Neural crest cell (in vitro differentiated cells): ENCODE measurements at places on chromosomes 16 and 17.
A peak's percentile ranks its signal among the peaks of the same experiment; 100 is the strongest.

- no peak for DNase-seq
These were observed 53.6 kb downstream of the NUP88 start for GRCh38 chr17:5365831-5366230.

- no peak for DNase-seq
These were observed 18.0 kb downstream of the CCR7 start for GRCh38 chr17:40547079-40547784.

GRCh38 chr16:10504404-10504885 is 76.0 kb downstream of the EMP2 start:
- DNase-seq = no peak

- DNase-seq = no peak
These were observed 13.8 kb downstream of the NETO2 start for GRCh38 chr16:47129755-47130435.

DNA sequence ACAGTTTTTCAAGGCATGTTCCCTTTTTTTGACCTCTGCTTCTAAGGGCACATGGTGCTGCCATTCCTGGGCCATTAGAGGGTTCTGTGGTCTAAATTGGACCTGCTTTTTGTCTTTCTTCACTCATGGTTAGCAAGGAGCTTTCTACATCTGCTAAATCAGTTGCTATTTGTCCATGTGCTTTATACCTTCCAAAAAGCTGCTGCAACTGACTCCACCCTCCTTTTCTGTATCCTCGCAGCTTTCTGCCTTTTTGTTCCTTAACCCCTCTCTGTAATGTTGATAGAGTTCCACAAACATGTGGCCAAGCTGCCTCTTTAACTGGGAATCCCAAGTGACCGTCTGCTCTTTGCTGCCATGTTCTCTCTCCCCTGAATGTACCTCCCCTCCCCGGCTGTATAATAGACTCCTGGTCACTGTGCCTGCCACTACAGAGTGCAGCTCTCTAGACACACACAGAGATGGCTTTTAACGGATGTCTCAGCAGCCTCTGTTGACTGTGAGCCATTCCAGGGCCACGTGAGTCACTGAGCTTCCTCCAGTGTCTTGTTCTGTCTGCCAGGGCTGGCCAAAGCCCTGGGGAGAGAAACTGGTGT is 57.4 kb upstream of the TEKT3 start:
- DNase-seq = no peak

DNA sequence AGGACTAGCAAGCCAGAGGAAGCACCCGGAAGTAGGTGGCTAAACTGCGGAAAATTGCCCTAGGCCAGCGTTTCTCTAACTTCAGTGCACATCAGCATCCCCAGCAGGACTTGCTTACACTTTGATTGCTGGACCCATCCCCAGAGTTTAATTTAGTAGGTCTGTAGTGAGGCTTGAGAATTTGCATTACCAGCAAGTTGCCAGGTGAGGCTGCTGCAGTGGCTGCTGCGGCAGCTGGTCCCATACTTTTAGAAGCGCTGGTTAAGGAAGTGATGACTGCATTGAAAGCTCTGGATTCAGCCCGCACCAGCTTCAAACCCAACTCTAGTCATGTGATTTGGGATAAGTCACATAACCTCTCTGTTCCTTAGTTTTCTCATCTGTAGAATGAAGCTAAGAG is 4.2 kb downstream of the EEF2K start:
- DNase-seq = no peak

GRCh38 chr16:2471016-2471652 is at the start of gene NTN3:
Gene NTN3, plus strand, starts transcription at chr16:2471297. Its CDS starts 405 bp downstream, at chr16:2471702.
- DNase-seq = peak; percentile 64

DNA sequence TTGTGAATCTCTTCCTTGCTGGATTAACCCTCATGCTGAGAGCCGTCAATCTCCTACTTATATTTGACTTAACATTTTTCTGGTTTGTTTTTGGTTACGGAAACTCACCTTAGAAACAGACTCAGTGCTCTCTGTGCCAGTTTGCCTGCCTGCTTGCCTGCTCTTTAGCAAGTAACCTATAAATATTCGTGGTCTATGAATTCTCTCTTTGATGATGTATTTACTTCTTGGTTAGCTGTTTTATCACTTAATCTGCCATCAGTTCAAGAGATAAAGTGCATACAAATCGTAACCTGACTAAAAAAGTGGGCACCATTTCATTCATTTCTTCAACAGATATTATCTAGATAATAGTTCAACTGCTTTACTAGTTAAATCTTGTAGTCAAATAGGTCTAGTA is 26.7 kb downstream of the CYB5B start:
- DNase-seq = no peak

DNA sequence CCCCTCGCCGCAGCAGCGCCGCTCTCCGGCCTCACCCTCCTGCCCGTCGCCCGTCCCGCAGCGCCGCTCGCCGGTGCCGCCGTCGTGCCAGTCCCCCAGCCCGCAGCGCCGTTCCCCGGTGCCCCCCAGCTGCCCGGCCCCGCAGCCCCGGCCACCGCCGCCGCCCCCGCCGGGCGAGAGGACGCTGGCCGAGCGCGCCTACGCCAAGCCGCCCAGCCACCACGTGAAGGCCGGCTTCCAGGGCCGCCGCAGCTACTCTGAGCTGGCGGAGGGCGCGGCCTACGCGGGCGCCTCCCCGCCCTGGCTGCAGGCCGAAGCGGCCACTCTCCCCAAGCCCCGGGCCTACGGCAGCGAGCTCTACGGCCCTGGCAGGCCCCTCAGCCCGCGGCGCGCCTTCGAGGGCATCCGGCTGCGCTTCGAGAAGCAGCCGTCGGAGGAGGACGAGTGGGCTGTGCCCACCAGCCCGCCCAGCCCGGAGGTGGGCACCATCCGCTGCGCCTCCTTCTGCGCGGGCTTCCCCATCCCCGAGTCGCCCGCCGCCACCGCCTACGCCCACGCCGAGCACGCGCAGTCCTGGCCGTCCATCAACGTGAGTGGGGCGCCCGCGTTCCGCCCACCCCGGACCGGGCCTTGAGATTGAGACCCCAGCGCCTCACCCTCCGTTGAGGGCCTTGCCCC is 15.0 kb downstream of the TBKBP1 start:
- no peak for DNase-seq

DNA sequence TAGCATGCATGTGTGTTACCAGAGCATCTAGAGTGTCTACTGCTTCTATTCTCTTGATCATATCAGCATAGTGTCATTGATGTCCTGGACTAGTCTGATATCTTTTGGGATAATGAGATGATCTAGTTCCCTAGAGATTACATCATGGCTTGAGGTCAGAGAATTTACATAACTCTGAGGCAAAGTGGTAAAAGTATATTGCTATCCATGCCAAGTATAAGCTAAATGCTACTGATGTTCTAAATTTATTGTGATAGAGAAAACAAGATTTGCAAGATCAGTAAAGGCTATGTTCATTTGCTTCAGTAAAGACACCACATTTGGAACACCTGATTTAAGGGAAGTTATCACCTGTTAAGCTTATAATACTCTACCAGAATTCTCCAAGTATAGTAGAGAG is 280.7 kb upstream of the PSMD7 start:
- DNase-seq = no peak

- no peak for DNase-seq
These were observed 590 bp downstream of the TMEM219 start for GRCh38 chr16:29962344-29962994.

GRCh38 chr17:82047914-82048570 is 3.6 kb downstream of the RFNG start:
- DNase-seq = no peak

- no peak for DNase-seq
These were observed 4.0 kb downstream of the ALG1 start for GRCh38 chr16:5075637-5076036.

GRCh38 chr16:82535262-82535661 is 91.5 kb upstream of the CDH13 start:
- DNase-seq = no peak

DNA sequence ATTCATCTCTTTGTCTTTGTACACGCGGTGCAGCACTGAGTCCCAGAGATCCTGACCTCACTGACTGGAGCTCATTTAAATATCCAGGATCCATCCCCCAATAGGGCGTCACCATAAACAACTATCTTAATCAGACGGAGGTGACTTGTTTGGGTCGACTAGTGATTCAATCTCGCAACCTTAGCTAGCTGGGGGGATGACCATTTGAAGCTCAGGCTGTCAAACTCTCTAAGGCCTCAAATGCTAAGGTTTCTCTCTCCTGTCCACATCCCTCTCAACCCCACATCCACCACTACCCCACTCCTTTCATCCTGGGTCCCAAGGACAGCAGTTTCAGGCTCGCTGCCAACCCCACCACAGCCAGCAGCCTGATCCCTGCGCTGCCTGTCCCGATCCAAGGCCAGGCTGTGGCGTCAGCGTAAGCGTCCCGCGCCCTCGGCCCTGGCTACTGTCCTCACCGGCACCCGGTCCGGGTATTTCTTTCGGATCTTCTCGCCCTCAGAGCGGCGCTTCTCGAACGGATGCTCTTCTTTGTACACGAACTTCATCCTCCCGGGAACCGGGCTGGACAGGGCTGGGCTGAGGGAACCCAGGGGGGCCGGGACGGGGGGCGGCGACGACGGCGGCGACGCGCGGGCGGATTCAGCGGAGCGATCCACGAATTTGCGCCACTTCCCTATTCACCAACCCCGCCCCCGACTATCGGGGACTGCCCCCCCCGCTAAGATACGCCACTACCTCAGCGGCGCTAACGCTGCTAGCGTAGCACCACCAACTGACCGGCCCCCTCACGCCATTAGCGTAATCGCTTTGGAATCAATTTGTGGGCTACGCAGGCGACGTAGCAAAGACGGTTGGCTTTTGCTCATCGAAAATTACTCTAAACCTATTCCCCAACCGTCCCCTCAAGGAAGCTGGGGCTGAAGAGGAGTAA is at the start of gene GABARAP:
Gene GABARAP (minus strand): TSS at position 667 of the 934 bp plus-strand sequence. CDS start 119 bp downstream, at position 548.
- peak; percentile 98 for DNase-seq

GRCh38 chr17:51434434-51435170 is 174.3 kb downstream of the UTP18 start:
- DNase-seq = no peak

DNA sequence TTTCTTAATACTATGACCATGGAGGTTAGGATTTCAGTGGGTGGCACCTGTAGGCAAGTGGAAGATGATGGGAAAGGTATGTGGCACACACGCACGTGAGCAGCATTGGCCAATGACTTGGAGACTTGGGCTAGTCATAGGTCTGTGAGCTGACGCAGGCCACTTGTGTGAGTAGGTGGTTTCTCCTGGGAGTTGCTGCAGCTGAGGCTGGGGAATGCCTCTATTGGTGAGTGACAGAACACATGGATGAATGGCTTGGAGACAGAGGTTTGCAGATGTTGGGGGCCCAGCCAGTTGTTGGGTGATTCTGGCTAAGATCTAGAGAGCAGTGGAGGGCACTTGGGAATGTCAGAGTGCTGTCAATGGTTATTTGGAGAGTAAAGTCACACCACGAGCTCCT is 64.1 kb downstream of the MARF1 start:
- DNase-seq = no peak

- DNase-seq = no peak
These were observed 5.9 kb downstream of the RHBDF1 start for GRCh38 chr16:66309-67182.

GRCh38 chr17:81428948-81429774 is 33.9 kb downstream of the BAHCC1 start:
- DNase-seq = no peak

- DNase-seq = no peak
These were observed 22.5 kb downstream of the HEXIM2 start for GRCh38 chr17:45184144-45184543.

GRCh38 chr16:20899477-20900298 is 470 bp downstream of the DCUN1D3 start:
- peak; percentile 3 for DNase-seq

DNA sequence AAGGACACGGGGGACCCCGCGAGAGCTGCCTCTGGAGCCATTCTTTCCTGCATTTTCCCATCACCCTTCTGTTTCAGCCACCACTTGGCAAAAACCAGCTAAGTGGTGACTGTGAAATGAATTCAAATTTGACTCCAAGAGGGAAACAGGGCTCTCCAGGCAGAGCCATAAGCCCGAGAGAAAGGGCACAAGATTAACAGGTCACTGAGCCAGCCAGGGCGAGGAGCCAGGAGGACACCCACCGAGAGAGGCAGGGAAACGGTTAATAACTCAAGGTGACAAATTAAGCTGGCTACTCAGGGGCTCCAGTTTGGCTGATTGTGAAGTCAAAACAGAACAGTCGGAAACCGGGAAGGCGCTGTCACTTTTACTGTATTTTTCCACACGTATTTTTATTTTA is 67.8 kb upstream of the SOX9 start:
- DNase-seq = no peak

- no peak for DNase-seq
These were observed 13.6 kb upstream of the DOC2B start for GRCh38 chr17:194828-195602.

DNA sequence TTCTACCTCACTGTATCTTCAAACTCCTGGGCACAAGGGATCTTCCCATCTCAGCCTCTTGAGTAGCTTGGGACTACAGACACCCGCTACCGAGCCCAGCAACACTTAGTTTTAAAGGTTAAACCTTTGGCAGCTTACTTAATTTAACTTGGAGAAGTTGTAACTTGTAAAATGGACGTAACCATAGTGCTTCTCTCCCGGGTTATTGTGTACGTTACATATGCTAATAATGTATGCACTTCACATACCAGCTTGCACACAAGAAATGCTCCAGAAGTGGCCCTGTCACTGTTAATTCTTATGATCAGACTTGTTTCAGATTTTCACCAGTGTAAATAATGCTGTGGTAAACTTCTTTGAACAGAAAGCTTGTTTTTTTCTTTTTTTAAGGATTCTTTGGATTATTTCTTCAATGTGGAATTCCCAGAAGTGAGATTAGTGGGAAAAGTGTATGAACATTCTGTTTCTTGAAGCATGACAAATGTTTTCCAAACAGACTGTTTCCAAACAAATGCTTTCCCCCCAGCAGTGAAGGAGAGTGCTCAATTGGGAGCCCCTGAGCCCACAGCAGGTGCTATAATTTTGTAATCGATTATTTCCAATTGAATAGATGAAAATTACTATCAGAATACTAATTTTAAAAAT is 61.5 kb downstream of the EPN2 start:
- no peak for DNase-seq

DNA sequence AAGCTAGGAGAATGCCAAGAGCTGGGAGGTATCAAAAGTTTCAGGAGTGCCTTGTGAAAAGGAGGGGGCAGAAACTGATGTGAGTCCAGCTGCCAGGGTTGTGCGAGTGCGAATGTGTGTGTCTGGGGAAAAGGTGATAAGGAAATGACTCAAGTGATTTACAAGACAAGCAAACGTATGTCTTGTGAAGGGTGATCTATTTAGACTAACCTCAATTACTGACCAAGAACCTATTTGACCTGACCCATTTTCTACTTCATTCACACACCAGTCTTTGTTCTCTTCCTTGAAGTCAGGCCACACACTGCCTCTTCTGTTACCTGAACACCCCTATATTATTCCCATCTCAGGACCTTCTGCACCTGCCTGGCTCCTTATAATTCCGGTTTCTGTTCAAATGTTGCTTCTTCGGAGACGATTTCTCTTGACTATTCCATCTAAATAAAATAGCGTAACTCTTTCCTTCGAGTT is 1.0 kb downstream of the GDE1 start:
- no peak for DNase-seq

DNA sequence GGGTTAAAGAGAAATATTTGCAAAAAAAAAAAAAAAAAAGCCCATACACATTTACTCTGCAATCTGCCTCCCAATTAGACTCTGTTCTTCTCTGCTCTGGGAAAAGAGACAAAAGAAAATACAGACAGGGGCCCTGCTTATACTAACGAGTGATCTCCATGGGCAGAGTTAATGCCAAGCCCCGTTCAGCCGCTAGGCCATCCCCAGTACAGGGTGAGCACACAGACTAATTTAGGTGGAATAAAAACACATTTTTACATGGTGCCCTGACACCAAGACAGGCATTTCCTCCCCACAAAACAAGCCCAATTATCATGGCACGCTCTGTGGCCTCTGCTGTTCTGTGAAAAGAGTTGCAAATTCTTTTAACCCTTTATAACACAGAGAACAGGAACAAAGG is 356.3 kb upstream of the C16orf82 start:
- DNase-seq = no peak
